GM12892 (cell line): ENCODE measurements at places on chromosomes 6 and 20.
A peak's percentile ranks its signal among the peaks of the same experiment; 100 is the strongest.

DNA sequence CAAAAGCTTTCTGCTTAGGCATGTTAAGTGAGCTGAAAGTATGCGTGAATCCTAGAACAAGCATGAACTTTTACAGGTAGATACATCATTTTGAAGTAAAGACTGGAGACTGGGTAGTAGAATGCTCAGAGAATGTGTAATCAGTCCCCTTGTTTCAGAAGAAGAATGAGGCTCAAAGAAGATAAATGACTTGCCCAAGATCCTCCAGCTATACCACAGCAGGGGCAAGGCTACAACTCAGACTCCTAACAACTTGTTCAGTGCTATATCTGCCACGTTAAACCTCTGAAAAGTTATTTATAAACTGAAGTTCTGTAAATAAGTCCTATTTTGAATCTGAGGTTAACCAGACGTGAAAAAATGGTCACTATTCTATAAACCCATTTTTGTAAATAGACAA, 2.9 kb downstream of the RIPOR2 start:
- DNase-seq = no peak

DNA sequence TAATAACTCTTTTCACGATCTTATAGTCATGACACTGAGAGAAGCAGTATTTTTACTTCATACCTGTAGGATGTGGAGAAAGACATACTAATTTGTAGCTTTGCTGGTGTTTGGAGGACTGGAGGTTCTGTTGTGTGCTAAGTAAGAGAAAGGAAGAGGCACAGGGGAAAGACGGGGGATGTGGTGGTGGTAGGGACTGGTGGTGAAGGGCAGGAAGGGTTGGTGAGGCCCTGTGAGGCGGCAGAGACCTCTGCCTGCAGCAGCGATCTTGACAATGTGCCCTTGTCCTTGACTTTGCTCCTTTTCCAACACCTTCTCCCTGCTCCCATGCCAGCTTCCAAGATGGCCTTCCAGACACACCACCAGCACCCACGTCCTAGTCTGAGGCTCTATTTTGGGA, 32.6 kb upstream of the MPC1 start:
- no peak for DNase-seq

DNA sequence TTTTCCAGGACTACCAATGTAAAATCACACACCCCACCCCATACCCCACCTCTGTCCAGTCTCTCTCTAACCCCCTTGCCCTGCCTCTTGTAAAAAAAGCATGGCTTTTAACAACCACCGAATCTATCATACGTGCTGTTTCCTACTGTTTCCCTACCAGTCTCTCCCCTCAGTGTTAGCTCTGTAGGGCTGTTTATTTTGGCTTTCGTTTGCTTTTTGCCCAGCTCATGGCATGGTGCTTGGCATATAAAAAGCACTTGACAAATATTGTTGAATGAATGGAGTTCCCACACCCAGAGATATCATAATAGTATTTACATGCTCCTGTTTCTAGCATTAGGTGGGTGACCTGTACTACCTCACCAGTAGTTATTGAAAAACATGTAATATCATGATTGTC, 148.2 kb downstream of the OPRM1 start:
- DNase-seq = no peak

DNA sequence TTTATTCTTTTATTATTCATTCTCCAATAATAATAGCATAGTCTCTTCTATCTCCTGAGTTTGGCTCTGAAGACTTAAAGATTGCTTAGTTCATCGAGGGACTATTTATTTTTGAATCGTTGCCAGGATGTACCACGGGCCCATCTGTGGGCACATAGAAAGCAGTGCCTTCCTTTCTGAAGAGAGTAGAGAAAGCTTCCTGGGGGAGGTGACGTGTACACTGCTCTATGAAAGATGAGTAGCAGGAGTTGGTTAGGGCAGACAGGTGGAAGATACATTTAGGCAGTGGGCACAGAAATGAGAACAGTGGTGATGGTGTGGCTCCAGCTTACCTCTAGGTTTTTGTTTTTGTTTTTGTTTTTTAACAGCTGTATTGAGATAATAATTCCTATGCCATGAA, 98.4 kb downstream of the CDKAL1 start:
- DNase-seq = no peak

GRCh38 chr6:37077191-37077904, 71.9 kb downstream of the FGD2 start:
- DNase-seq = no peak

- DNase-seq = no peak
Measured at GRCh38 chr6:49522710-49523593, 23.2 kb downstream of the GLYATL3 start.

DNA sequence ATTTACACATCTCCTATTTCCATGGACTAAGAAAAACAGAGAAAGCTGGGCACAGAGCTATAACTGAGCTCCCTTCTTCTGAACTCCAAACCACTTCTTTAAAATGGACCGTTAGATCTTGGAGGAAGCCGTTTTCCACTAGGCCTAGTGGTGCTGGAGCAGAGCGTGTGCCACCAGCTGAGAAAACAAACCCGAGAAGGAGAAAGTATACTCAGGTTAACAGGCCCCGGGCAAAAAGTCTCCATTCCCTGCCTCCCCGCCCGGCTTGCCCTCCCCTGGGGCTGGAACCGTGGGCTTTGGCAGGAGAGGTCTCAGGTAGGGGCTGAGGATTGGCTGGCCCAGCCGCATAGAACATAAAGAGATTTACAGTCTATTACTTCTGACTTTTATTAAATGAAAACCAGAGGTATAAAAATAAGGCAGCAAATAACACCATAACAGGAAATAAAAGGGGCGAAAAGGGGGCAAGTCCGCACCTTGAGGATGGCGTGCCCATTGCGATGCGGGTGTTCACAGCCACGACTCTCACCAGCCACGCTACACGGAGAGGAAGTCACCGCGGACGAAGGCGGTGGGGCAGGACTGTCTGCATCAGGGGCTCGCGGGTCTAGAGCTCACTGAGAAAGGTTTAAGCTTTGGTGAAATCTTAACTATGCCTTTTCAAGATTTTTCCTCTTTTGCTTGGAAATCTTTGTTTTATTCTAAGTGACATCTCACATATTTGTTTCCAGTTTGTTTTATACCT, 191.2 kb upstream of the GMDS start:
- no peak for DNase-seq

DNA sequence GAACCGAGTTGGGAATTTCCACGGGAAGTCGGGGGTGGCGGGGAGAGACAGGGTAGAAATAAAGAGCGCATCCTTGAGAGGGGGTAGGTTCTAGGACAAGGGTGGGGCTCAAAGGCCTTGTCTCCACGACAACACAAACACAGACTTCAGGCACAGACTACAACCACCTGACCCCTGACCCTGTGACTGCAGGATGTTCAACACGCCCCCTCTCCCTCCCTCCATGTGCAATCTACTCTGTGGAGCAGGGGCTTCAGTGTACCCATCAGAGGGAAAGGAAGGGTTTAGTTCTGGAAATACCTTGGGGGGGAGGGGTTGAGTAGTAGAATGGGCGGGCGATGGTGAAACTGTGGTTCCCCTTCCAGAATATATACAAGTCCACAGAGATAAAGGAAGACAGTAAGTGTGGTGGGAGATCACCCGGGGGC, 651 bp upstream of the TAPBP start:
- DNase-seq = peak; percentile 45

DNA sequence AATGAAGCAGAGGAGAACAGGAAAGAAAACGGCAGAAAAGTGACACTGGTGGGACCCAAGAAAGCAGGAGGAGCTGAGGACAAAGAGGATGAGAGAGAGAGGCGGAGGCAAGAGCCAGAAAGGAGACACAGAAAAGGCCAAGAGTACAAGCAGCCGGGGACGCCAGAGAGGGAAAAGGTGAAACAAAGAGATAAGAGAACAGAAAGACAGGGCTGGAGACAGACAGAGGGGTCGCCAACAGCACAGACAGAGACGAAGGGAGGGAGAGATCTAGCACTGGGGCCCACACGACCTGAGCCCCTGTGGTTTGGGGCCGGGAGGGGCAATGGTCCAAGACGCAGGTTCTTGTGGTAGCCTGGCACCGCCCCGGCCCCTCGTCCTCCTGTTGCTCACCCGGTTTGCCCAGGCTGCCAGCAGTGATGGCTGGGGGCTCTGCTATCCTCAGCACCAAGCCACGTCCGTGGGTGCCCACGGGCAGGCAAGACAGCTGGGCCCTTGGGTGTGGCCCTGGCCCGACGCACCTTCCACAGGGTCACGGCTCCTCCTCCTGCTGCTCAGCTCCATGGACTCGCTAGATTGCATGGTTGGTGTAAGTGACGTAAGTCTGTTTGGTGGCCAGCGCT, 123.5 kb downstream of the GRM4 start:
- DNase-seq = no peak

GRCh38 chr6:6569096-6569810, 19.3 kb upstream of the LY86 start:
- no peak for DNase-seq

DNA sequence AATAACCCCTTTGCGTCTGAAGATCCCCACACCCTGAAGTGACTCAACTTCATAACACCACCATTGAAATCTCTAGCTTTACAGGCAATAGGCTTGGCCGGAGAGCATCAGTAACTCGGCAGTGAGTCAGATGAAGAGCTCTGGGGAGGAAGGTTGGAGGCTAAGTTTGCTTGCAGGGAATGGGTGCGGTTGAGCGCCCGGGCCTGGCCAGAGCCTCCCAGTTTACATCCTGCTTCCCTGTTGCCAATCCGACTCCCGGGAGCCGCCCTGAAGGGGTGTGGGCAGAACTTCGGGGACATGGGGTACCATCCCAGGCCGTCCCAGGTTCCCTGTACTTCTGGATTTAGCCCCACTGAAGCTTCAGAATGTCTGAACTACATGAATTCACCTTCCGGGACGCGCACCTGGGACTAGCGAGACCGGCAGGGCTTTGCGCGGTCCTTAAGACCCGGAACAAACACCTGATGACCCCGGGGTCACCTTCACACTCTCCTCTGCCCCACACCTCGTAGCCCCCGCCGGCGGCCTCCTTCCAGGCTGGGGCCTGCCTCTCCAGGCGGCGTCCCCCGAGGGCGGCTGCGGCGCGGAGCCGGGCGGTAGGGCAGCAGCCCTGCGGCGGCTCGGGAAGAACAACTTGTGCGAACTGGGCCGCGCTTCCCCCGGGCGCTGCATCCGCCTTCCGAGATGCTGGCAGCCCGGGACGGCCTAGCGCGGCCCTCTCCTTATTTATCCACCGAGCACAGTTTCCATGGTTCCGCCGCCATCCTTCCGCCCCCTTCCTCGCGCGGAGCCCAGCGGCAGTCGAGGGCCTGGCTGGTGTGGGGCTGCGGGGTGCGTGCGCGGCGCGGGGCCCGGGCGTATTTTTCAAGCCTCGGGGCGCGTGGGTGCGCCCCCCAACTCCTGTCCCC, 56.6 kb upstream of the RREB1 start:
- DNase-seq = peak; percentile 46

GRCh38 chr6:74632196-74632875, 573.5 kb downstream of the COL12A1 start:
- no peak for DNase-seq

DNA sequence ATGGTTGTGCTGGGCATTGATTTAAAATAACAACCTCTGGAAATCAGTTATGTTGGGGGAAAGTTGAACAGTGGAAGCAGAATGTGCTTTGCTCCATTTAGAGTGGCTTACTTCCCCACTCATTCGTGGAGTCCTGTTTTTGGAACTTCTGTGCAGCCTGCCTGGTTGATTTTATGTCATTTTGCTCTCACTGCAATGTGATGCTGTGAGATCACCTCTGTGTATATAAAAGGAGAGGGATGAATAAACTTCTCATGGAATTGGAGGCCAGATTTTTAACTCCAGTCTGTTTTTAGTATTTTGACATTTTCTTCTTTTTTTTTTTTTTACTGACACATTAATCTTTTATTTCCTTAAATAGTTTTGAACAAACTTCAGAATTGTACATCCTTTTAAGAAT, 139.0 kb downstream of the FNDC1 start:
- DNase-seq = no peak

DNA sequence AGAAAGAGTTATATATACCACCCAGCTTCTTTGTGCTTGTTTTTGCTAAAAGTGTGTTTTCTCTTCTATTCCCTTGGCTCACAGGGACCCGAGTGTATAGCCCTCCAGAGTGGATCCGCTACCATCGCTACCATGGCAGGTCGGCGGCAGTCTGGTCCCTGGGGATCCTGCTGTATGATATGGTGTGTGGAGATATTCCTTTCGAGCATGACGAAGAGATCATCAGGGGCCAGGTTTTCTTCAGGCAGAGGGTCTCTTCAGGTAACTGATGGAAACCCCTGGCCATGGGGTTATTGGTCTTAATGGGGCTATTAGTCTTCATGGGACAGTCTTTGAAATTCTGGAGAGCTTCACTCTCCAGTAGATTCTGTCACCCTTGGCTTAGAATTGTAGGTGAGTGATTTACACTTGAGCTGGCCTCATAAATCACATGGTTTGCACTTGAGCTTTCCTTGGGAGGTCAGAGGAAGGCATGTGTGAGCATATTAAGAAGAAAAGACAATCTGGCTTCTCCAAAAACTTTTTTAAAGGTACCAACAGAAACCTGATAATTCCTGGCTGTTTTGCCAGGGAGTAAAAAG, 3.0 kb downstream of the PIM1 start:
- no peak for DNase-seq

- DNase-seq = no peak
Measured at GRCh38 chr6:149335924-149336608, 18.6 kb downstream of the TAB2 start.
